ENCODE measurements at places on chromosomes 3 and 15.

- DNase-seq = no peak
Measured at GRCh38 chr15:82810890-82811426, 1.5 kb downstream of the WHAMM start.

DNA sequence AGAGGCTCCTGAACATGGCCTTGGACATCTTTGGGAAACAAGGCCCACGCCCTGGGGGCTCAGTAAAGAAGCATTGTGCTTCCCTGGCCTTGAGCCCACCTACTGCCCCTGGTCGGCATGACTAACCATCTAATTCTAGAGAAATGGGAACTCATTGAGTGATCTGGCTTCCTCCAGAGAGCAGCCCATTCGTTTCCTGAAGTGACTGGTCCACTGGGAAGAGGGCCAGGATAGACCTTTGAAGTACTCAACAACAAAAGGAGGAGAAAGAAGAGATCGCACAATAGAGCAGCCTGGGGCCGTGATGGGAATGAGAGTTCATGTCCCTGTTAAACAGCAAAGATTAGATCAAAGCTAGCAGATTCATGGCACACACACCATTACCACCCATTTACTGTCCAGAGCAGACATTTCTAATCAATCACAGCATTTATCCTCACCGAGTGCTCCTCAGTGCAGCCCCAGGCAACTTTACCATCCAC is 514.4 kb upstream of the PROK2 start:
- DNase-seq = no peak

- DNase-seq = no peak
Measured at GRCh38 chr3:151926956-151927355, 53.5 kb downstream of the SUCNR1 start.

DNA sequence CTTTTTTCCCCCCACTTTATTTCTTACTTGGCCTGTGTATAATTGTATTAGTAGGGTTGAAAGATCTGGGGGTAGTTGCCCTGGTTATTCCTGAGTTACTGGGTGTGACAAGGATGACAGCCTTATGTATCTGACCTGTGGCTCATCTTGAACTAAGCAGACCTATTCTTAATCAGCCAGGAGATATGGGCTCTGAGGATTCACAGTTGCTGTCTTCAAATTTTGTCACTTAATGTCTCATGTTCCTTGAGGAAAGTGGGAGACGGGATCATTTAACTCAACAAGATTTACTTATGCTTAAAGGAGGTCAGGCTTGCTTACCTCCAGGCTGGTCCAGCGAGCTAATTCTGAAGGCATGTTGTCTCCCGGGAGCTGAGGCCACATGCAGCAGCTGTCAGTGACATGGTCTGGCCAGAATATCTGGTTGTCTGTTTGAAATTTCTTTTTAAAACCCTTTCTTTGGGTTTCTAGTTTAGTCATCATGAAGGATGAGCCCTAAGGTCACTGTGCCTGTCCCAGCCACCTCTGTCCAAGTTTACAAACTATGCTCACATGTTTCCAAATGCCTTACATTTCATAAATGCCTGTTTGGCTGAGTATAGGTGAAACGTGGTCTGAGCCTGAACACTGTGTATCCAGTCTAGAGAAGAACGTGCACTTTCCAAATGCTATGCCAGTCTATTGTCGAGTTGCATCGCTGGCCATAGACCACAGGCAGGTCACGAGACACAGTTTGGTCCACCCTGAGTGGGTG is 26.8 kb downstream of the LRTM1 start:
- DNase-seq = no peak

GRCh38 chr15:41048852-41049251 is 67.2 kb downstream of the INO80 start:
- no peak for DNase-seq

- DNase-seq = no peak
Measured at GRCh38 chr15:80489030-80489594, 84.9 kb downstream of the ARNT2 start.

- DNase-seq = no peak
Measured at GRCh38 chr3:185024966-185025365, 127.9 kb downstream of the C3orf70 start.

- DNase-seq = no peak
Measured at GRCh38 chr15:87645723-87646122, 610.8 kb downstream of the NTRK3 start.

GRCh38 chr3:58063022-58063815 is 55.0 kb downstream of the FLNB start:
- DNase-seq = no peak

DNA sequence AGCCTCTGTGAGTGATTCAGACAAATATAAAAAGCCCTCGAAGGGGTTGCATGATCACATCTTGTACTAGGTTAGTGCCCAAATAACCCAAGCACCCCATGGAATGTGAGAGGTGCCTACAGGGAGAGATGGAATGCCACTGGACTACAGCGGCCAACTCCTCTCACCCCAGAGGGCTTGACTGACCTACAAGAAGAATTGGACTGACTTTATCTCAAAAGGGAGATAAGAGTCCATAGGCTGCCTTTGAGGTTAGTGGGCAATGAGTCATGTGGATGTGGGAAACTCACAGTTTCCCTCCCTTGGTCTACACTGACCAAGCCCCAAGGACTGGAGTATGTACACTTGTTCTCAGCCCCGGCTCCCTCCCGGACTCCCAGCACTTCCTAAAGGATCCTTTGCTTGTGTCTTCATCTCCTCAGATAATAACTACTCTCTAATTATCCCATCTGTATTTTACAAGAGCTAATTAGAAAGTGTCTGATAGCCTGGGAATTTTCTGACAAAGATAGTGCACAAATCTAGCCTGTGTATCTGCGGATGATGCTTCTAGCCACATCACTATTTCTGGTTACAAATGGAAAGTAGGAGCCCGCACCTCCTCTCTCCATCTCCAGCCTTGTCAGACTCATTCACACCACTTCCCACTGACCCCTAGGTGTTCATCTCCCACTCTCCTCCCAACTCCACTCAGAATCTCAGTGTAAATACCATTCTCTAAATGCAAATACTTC is 547.8 kb upstream of the TBL1XR1 start:
- no peak for DNase-seq

GRCh38 chr3:126464997-126465396 is 10.7 kb downstream of the ZXDC start:
- no peak for DNase-seq

GRCh38 chr3:14508966-14509795 is 31.0 kb downstream of the GRIP2 start:
- peak; percentile 85 for DNase-seq

- no peak for DNase-seq
Measured at GRCh38 chr3:8539419-8539818, 37.8 kb downstream of the LMCD1 start.

- DNase-seq = no peak
Measured at GRCh38 chr15:41160639-41161315, 44.7 kb upstream of the INO80 start.

- no peak for DNase-seq
Measured at GRCh38 chr3:184227481-184227935, 1.9 kb upstream of the VWA5B2 start.

DNA sequence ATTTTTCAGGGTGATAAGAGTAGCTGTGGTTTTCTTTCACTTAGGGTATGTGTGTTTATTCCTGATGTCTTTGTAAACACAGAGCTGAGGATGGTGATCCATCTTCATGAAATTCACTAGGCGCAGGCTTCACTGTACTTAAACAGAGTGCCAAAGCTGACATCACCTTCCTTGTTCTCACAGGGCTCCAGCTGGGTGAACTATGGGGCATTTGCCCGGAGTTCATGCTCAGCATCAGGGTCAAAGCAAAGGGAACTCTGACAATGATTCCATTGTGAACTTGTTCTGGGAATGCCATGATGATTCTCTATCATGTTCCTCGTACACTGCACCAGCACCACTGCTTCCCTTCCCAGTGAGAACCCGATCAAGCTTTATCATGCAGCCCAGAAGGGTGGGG is 184.8 kb upstream of the P2RY1 start:
- no peak for DNase-seq

GRCh38 chr15:68774521-68775235 is 46.0 kb downstream of the ANP32A start:
- no peak for DNase-seq

- no peak for DNase-seq
Measured at GRCh38 chr3:8608791-8609467, 35.7 kb downstream of the SSUH2 start.

DNA sequence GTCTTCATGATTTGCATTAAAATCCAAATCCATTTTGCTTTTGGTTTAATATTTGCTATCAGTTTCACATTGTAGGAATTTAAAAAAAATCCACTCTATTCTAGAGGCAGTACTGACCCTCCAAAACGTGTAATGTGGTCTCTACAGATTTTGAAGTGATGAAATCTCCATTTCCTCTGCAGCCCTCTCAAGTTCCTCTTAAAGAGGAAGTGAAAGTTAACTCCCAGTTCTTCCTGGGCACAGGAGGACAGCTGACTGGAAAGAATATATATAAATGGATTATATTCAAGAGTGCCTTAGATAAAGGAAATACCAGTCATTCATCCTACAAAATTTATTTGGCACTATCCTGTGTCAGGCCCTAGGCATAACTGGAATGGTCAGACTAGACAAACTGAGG is 83.5 kb upstream of the PLCL2 start:
- no peak for DNase-seq

GRCh38 chr3:31996195-31996594 is 14.6 kb downstream of the ZNF860 start:
- no peak for DNase-seq

DNA sequence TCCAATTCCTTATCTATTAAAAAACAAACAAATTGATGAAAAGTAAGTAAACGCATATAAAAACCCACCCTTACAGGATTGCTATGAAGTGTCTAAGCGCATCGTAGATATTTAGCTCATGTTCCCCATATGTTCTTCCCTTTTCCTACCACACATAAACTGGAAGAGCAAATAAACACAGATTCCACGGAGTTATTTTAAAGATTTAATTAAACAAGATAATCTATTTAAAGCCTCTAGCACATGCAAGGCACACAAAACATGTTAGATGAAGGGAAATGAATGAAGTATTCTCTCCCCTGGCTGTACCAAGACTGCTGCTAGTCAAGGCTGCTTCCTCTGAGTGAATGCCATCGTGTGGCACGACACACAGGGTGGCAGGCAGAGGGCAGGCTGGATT is 78.4 kb upstream of the FGF12 start:
- DNase-seq = no peak

- DNase-seq = no peak
Measured at GRCh38 chr3:148187296-148187695, 510.4 kb upstream of the AGTR1 start.

DNA sequence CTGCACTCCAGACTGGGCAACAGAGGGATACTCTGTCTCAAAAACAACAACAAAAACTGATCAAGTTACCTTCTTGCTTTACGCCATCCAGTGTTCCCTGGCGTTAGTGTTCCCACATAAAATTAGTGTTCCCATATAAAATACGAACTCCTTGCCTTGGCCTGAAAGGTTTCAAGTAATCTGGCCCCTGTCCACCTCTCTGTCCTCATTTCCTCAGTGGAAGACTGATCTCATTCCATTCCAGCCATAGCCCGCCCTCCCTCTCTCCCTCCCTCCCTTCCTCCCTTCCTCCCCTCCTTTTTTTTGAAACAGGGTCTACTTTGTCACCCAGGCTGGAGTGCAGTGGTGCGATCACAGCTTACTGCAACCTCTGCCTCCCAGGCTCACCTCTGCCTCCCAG is 2.8 kb upstream of the CAND2 start:
- DNase-seq = no peak

DNA sequence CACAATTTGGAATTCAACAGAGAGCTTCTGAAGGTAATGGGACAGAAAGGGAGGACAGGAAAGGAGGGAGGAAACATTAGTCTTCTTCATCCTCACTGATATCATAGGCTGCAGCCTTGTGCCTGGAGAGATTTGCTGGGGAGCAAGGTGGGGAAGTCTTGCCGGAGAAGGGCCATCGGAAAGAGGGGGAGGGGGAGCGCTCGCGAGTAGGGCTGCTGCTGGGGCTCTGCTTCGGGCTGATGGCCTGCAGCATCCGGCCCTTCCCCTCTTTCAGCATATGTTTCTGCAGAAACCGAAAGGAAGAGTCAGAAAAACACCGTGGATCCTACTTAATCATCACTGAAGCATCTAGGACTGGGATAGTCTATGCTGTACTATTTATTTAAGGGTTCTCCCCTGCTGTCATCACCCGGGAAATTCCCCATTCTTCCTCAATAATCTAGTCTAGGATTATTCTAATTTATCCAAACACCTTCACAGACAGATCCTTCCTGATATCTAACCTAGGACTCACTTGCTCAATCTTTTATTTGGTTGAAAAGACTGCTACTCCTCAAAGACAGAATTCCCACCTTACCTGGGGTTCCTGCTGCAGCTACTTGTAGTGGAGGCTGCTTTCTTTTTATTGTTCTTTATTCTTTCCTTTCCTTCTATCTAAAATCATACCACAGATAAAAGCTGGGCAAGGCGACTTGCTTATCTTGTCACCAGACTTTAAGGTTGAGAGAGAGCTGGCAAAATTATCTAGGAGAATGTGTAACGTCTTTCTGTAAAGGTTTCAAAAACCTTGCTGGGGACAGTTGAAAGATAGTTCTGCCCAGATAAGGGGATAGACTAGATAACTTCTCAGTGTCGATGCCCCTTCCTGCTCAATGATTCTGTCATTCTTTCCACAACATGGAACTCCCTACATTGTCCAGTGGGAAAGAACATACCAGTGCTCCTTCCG is 22.6 kb downstream of the SLC51A start:
- DNase-seq = no peak

DNA sequence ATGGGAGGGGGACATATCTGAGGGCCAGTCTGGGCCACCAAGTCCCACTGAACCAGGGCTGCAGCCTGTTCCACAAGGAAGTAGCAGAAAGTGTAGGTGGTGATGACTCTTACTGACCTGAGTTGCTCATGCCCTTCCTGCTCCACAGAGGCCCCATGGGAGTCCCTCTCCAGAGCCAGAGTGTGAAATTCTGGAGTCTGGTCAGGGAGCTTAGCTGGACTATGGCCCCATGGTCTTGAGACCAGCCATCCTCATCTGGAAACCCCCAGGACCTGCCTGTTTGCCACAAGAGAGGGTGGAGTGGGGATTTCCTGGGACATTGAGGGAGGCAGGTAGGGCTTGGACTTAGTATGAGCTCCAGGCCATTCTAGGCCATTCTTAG is 3.0 kb downstream of the SPINT1 start:
- no peak for DNase-seq

DNA sequence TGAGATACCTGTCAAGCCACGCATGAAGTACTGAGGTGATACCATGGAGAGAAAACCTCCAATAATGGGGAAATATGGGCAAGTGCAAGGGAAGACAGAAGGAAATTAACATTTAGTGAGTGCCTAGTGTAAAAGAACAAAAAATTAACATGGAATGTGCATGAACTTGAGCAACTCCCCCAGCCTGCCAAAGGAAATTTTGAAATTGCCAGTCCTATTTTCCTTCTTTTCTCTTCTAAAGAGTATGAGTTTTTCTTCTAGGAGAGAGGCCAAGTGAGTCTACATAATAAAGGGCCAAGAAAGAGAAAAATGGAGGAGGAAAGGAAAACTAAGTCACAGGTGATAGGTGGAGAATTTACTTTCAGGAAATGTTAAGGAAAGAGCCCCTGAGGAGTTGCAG is 602.4 kb upstream of the MDFIC2 start:
- no peak for DNase-seq

DNA sequence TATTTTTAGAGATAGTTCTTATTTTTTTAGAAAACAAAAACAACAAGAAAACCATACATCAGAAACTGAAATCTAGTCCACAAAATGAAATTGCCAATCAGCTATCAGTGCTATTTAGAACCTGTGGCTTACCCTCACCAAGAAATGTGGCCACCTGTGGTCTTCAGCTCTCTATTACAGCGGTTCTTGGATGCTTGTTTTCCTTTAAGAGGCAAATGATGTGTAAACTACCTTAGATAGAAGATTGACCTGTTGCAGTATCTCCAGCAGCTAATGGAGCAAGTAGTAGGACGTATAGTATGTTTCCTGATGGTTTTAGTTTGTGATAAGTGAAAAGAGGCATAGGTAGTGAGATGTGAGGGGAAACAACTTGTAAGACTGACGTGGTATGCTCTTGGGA is 21.2 kb downstream of the TFG start:
- DNase-seq = no peak
